ENCODE measurements at places on chromosomes 2 and 18. TPM values are rescaled to one million over a fixed set of nuclear protein-coding genes. Genes with fewer than 3 reads are reported as not detected.

The NT5C1B gene
- not detected for total RNA-seq

The GPR45 gene
- total RNA-seq, result not detected

The MAPK4 gene
- total RNA-seq, result not detected

The HOXD9 gene
- total RNA-seq, result not detected

The CDH20 gene
- total RNA-seq, result 0.09 TPM

The PDE6D gene
- 26.3 TPM for total RNA-seq

The SRSF7 gene
- 236 TPM for total RNA-seq

The MC2R gene
- total RNA-seq, result not detected

The CGREF1 gene
- total RNA-seq, result 15.8 TPM

The CTDSP1 gene
- total RNA-seq, result 86.8 TPM

The GNLY gene
- 24.0 TPM for total RNA-seq

The RGPD4 gene
- 0.16 TPM for total RNA-seq

The XIRP2 gene
- total RNA-seq, result not detected
